ENCODE measurements at places on chromosomes 1 and 21.

- peak; percentile 29 for DNase-seq
Observed at GRCh38 chr1:119984771-119985170, 84.7 kb downstream of the NOTCH2 start.

- DNase-seq = no peak
Observed at GRCh38 chr1:237296861-237297260, 254.9 kb downstream of the RYR2 start.

DNA sequence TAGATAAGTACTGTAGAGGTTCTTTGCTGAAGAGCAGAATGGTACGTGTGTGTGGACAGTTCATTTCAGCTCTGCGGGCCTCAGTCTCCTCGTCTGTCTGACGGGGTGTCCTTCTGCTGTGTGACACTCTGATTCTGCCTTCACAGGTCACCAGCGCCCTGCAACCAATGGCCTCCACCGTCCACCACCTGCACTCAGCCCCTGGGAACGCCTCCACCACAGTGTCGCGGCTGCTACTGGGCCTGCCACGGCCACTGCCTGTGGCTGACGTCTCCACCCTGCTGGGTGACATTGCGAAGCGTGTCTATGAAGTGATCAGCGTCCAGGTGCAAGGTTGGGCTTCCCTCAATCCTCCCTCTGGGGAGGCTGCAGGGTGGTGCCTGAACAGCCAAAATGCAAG, 17.0 kb downstream of the UMODL1 start:
- DNase-seq = no peak

DNA sequence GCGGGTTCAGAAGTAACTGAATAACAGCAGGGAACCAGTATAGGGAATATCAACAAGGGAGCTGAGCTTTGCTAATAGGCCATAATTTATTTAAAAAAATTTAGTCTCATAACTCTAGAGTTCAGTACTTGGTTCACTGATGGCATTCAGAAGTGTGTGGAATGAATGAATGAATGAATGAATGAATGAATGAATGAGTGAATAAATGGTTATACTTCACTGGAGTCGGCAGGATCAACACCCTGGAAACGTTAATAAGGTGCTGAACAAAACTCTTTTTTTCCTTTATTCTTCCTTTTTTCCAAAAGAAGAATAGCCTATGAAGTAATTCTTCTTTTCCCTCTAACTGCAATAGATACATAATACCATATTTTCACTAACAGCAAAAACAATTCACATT, 129.3 kb downstream of the SIM2 start:
- no peak for DNase-seq

DNA sequence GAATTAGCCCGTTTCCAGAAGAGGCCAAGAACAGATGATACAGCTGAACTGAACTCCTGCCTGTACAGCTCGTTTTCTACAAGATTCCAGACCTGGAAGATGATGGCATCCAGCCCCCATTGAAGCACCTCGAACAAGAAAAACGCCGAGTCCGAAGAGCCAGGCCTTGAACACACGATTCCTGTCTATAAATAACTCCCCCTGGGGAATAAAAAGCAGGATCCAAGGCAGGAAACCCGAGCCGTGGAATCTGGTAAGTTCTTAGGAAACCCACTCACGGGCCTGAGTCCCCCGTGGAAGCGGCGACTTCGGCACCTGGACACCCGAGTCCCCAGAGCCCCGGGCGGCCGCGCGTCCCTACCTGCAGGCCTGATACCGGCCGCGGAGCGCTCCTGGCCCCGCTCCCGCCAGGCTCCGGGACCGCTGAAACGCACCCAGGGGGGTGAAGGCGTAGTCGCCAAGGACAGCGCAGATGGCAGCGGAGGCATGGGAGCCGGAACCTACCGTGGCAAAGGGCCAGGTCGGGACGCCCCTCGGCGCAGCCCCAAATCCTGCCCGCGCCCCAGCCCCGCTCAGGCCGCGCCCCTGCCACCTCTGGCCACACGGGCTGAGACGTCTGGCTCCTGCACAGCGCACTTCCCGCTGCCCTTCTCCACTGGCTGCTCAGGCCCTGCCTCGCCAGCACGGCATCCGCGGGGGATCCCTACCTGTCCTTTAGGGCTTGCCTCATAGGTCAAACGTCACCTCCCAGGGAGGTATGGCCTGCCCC, 14.0 kb upstream of the HLCS start:
- peak; percentile 26 for DNase-seq

DNA sequence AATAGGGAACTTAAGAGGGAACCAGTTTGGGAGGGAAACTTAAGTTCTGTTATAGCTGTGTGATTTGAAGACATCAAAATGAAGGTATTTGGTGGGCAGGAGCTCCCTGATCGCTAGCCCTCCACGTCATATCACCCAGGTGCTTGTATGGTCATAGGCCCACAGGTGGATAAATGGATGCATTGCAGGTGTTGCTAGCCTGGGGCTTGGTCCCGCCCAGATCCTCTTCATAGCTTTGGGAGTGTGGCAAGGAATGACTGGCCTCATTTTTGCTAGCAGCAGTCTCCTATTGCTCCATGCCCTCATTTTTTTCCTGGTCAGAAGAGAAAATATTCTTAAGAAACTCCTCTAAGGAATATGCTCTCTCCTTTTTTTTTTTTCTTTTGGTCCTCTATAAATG, 11.3 kb downstream of the GNPAT start:
- no peak for DNase-seq

DNA sequence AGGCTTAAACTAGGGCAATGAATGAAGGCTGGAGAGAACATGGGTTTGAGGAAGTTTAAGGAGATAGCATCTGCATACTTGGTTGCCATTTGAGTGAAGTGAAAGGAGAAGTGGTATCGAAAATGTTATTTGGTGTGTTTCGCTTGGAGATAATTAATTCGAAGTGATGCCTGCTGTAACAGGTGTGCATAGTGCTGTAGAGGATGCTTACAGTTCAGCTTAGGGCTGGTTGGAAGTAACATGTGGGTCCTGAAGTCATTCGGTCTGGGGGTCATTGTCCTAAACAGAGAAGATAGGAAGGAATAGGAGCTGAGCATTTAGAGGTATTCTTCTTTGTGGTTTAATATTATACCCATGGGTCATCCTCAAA, 301 bp upstream of the NUDT17 start:
- DNase-seq = no peak

DNA sequence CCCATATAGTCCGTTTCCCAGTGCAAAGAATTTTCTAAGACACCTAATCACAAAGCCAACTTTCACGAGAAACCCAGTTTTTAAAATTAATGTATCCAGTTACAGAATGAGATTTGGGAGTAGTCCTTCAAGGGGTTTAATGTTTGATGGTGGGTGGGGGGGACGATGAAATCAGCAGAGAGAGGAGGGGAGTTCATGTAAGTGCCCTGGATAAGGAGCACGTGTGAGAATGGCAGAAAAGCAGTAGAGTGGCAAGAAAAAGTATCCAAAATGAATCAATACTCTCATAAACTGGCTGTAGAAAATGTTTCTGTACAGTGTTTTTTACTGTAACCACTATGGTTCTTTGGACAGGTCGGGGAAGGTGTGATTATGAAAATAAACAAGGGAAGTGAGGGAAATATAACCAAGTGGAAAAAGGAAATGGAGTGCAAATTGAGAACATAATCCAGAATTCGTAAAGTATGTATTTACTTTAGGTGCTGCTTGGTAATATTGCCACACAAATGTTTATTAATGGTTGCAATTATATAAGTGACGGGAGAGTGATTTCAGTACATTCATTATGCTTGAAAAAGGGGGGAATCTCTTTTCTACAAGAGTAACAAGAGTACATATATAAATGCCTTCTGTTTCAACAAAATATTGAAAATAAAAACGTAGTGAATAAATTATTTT, 118.7 kb upstream of the RRP15 start:
- no peak for DNase-seq

DNA sequence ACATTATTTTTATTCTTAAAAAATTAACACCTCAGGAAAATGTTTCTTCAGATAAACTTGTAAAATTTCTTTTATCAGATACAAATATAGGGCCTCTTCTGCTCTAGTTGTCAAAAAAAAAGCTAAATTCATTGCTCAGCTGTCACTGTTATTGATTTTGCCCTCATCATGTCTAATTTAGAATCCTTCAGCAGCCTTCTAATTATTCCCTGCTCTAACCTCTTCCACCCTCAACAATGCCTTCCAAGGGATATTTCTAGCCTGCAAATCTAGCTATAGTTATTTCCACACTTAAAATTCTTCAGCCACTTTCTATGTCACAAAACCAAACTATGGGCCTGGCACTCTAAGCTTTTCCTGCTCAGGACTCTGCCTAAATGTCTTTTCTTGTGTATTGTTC, 25.2 kb downstream of the PDE4B start:
- DNase-seq = no peak

GRCh38 chr1:79422726-79423125, 416.2 kb upstream of the ADGRL4 start:
- no peak for DNase-seq

DNA sequence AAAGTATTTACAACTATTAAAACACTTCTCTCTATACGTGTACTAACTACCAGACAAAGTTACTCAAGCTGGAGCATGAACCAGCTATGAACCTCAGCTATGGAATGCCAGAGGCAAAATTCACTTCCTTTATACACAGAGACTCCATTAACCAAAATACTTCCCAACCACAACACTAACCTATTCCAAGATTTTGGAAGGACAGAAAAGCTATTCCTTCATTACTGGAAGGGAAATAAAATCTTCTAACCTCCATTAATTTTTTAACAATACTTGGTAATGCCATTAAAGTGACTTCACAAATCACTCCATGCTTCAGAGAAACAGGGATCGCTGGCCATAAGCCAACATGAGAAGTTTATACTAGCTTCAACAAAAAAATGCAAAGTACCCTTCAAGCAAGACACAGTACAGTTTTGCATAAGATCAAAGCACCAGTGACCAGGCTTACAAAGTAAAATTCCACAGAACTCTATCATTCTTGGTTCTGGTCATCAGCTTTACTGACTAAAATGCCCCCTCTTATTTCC, 58.0 kb downstream of the PUM1 start:
- DNase-seq = peak; percentile 91

- DNase-seq = peak; percentile 8
Observed at GRCh38 chr1:219372916-219373615, 199.4 kb downstream of the LYPLAL1 start.

- DNase-seq = peak; percentile 80
Observed at GRCh38 chr21:26070822-26071425, 99.6 kb downstream of the APP start.

- no peak for DNase-seq
Observed at GRCh38 chr1:34073028-34073695, 91.9 kb downstream of the CSMD2 start.

GRCh38 chr1:112665857-112666256, 8.6 kb upstream of the MOV10 start:
- DNase-seq = no peak

- DNase-seq = no peak
Observed at GRCh38 chr1:96945509-96946084, 224.0 kb downstream of the PTBP2 start.

DNA sequence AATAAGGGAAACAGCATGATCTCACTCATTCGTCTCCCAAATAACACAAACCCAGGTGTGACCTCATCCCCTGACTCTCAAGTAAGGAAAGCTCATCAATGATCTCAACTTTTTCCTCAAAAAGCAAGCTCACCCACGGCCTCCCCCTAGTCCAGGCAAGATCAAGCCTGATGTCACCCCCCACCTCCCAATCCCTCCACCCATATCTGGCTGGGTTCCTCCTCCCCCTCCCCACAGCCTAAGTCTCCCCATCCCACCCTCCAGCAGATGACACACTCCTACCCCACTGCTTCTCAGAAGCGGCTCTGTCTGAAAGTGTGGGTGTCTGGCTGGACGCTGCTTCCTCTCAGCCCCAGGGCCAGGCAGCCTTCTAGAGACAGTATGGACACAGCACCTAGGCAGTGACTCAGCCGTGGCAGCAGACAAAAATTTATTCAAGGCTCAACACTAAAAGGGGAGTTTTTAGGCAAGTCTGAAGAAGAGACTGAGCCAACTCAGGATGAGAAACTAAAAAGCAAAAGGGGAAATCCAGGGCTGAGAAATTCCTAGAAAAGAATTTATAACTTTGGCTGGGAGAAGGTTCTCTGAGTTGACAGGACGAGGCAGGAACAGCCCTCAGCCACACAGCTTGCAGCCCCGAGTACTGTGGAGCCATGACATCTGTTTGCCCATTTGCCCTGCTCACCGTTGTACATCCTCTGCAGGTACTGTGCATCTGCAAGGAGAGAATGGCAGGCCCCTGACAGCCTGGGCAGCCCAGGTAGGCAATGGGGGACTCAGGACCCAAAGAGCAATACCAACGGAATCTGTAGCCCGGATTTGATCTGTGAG, 81.6 kb upstream of the LRRC8D start:
- peak; percentile 35 for DNase-seq

Data from fibroblast of skin of right quadriceps (primary cell).